ENCODE measurements at places on chromosomes 7 and 10.

GRCh38 chr10:58373442-58373827, 11.8 kb upstream of the TFAM start:
- no peak for DNase-seq

- DNase-seq = no peak
Observed at GRCh38 chr10:96358851-96359540, at the start of gene OPALIN. Gene OPALIN, minus strand, starts transcription at chr10:96359002. Its CDS starts 106 bp downstream, at chr10:96358896.

- no peak for DNase-seq
Observed at GRCh38 chr7:105934572-105935185, 28.4 kb upstream of the CDHR3 start.

GRCh38 chr7:19972876-19973275, 199.5 kb upstream of the TMEM196 start:
- no peak for DNase-seq

- DNase-seq = no peak
Observed at GRCh38 chr10:126090443-126090842, 194.1 kb downstream of the FANK1 start.

- no peak for DNase-seq
Observed at GRCh38 chr7:2108501-2109250, 124.1 kb downstream of the MAD1L1 start.
